Neural cell (in vitro differentiated cells): ENCODE measurements at places on chromosomes 16 and 17. TPM values are rescaled to one million over a fixed set of nuclear protein-coding genes. Genes with fewer than 3 reads are reported as not detected.

CDK3 gene
- 29.2 and 42.8 TPM in 2 replicates for polyA plus RNA-seq

RNF222 gene
- not detected in 2 replicates for polyA plus RNA-seq

SDR42E2 gene
- not detected in 2 replicates for polyA plus RNA-seq

RHBDL1 gene
- 7.2 and 10.8 TPM in 2 replicates for polyA plus RNA-seq

TNS4 gene
- not detected in 2 replicates for polyA plus RNA-seq

KIF19 gene
- polyA plus RNA-seq, result not detected in 2 replicates
